ENCODE measurements at places on chromosomes 1 and 21. TPM values are rescaled to one million over a fixed set of nuclear protein-coding genes. Genes with fewer than 3 reads are reported as not detected.

Gene MIXL1
- total RNA-seq, result 2.4 TPM

Gene F13B
- total RNA-seq, result not detected

Gene LCE2D
- total RNA-seq, result not detected

Gene DDAH1
- 10.8 TPM for total RNA-seq

Gene FOXD3
- total RNA-seq, result 0.26 TPM

Gene UBE2G2
- 49.6 TPM for total RNA-seq
